ENCODE measurements at places on chromosomes 3 and 15.

DNA sequence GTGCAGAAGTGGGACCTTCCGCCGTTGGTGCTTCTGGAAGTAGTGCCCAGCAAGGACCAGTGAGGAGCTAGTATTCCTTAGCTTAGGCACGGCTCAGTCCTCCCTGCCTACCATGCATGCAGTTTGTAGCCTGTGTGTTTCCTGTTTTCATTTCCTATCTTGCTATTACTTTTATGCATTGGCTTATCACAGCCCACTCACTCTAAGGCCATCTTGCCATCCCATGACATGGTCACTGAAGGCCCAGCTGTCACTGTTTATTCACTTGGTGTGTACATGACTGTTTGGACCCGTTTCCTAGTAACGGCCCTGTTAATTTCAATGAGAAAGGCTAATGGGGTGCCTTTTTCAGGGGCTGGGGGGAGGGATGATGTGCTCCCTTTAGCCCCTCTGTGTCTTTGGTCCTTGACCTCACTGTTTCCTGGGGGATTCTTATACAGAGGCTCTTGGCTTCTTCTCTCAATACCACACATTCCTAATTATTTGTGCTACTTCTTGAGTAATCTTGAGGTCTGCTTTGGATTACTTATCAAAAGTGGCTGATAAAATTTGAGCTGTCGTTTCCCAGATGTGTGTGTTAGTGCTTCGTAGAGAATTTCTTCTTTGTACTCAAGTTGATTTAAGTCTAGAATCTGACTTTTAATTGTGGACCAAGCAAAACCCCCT lies 24.5 kb upstream of the TRAK1 start:
- DNase-seq, result no peak

DNA sequence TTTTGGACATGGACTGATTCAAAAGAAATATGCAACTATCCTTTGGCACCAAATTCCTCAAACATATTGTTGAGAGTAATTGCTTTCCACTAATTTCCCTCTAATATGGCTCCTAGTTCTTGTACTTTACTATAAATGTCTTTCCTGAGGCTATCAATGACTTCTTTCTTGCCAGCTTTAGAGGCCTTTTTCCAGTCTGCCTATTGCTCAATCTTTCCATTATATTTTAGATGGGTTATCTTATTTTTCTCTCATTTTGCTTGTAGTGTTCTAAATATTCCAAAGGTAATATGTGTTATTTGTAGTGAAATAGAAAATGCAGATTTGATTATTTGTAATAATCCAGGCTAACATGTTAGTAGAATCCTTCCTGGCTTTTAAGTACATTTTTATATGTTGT lies 11.5 kb upstream of the TEX9 start:
- no peak for DNase-seq

DNA sequence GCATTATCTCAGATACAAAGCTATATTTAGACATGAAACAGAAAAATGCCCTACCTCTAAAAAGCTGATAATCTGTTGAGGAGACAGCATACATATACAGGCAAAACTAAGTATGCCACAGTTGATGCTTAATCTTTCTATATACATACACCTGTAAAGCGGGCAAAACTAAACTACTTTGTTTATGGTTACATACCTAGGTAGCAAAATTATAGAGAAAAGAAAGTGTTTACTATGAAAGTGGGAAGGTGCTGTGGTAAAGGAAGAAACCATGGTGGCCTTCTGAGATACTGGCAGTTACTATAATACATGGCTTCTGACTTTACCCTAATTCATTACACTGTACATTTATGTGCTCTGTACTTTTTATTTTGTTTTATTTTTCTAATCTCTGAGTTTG lies 36.0 kb upstream of the NR1I2 start:
- no peak for DNase-seq

- no peak for DNase-seq
These were observed 189.9 kb upstream of the TSC22D2 start for GRCh38 chr3:150218236-150218635.

- no peak for DNase-seq
These were observed 200.6 kb downstream of the SEMA6D start for GRCh38 chr15:47917881-47918280.

DNA sequence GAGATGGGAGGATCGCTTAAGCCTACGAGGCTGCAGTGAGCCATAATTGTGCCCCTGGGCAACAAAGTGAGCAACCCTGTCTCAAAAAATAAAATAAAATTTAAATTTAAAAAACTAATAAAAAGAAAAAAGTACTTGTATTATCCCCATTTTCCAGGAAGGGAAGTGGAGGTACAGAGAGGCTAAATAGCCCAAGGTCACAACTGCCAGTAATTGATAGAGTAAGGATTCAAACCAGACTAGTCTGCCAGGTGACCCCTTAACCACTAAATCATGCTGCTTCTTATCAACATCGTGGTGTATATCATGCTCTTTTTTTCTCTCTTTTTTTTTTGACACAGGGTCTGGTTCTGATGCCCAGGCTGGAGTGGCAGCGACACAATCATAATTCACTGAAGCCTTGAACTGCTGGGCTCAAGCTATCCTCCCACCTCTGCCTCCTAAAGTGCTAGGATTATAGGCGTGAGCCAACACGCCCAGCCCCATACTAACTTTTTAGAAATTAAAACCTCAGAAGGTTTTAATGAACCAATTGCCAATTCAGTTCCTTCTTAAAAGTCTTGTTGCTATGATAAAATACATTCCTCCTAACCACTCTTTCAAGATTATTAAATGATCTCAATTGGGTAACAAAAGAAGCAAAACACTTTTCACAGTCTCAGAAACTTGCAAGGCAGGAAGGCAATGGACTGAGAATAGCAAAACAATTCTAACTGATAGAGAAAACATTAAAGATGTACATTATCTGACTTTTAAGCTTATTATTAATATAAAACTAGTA lies 30.5 kb downstream of the HERC1 start:
- no peak for DNase-seq

DNA sequence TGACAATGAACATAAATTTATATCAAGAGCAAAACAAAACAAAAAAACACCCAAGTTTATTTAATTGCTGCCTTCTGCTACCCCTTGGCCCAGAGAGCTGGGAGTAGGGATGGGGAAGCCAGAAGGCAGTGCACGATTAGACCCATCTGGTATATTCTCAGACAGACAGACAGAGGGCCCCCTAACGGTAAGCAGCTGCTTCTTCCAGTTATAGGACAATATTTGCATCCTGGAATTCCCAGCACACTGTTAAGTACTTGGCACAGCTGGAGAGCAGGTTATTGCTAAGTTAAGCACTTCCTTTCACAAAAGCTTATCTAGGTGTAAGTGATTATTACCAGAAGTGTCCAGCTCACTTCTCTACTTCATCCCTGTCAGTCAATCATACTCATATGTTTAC lies 39.3 kb downstream of the C2CD4B start:
- DNase-seq, result no peak

GRCh38 chr3:124097362-124098131 lies 105.6 kb upstream of the ROPN1 start:
- DNase-seq, result no peak

GRCh38 chr15:69784798-69785566 lies 312.7 kb downstream of the TLE3 start:
- no peak for DNase-seq

DNA sequence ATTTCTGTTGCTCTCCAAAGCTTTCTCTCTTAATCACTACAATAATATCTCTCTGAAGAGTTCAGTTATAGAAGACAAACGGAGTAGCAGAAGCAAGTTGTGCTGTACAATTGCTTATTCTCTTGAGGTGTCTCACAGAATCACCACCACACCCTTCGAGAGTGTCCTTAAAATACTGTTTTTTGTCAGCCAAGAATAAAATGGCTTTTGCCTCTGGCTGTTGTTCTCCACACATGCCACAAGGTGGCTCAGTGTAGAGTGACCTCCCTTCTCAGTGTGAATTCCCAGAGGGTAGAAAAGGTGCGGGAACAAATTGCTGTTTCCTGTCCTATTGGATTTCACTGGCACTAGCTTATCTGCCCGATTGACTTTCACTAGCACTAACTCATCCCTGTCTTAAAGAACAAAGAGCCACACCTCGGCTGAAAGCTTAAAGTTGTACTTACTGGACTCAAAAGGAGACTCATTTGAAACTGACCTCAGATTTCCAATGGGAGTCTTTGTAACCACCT lies 134.2 kb upstream of the SATB1 start:
- peak; percentile 28 for DNase-seq

DNA sequence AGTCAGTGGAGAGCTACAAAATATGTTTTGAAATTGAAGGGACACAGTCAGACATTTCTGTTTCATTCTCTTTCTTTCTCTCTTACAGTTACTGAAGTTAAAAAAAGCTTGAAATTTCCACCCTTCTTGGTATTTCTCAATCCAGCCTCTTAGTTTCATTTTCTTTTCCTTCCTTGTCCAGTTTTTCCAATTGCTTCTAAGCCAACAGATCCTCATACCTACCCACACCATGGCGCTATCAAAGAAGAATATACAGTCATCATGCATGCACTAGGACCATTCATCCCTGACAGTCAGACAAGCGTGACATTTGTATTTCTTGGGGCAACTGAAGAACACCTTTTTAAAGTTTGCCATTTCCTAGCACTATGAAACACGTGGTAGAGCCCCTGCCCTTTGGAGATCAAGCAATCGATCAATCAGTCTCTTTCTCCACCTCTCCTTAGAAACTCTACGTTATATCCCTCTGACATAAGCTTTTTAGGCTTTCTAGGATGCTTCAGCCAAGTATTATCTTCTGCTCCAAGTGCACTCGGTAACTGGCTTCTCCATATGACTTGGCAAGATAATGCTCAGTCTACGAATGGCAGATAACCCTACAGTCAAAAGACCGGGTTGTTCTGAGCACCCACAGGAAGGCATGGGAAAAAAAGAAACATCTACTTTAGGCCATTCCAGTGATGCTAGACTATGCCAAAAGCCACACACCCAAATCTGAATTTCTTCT lies 65.4 kb downstream of the FBN1 start:
- no peak for DNase-seq

DNA sequence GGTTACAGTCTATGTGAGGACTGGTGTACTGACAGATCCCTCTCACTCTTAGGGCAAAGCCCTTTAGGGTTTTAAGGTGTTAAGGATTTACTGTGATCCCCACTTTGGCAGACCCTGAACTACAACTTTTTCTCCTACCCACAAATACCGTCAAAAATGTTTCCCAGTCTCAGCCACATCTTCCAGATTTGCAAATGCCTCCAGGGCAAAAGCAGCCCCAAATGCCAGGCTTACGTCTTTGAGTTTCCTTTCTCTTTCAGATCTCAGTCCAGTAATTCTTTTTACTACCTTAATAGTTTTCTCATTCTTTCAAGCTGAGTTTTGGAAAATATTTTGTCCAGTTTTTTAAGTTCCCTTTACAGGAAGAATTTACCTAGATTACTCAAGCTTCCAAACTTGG lies 13.4 kb upstream of the ITGA11 start:
- DNase-seq, result no peak

DNA sequence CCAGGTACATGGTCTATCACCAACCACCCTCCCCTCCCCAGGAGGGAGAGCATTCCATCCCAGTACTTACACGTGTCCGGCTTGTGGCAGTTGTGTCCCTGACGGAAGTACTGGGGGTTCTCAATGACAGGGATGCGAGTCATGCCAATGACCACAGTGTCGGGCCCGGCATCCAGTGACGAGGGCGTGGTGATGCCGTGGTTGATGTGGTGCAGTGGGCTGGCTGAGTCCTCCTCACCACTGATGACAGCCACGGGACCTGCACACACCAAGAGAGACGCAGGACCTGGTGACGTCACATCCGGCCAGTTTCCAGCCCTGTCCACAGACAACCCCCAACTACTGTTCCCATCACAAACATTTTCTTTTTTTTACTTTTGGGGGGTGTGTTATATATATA lies 223.8 kb downstream of the NTRK3 start:
- no peak for DNase-seq

DNA sequence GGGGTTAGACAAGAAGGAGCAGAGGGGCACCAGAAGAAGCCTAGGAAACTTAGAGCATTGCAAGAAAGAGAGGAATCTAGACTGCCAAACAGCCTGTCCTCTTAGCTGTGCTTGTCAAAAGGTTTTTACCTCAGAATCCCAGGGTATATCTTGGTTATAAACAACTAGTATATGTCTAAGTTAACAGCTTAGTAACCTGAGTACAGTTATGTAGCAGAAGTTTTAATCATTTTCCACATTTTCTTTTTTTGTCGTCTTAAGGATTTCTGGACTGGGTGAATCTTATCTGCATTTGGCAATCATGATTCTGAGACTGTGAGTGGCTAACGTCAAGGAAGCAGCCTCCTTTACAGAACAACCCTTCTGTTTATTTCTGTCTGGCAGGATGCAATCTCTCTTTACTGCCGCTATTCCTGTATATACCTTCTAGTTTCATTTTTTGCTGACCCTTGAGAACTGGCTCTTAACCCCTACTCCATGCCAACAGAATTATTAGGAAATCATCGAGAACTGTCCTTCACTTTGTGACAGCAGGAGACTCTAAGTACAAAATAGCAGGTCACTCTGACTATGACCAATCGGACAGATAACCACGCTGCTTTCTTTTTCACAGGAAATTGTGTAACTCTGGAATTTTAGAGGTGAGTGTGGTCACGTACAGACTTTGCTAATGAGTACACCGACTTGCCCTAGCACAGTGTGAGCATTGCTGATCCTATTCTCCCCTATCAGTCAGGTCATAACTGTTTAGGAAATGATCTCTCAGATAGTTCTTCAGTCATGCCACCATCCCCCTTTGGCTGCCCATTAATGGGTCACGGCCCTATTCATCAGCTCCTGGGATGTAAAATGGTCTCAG lies 3.3 kb upstream of the CP start:
- DNase-seq, result peak; percentile 21

DNA sequence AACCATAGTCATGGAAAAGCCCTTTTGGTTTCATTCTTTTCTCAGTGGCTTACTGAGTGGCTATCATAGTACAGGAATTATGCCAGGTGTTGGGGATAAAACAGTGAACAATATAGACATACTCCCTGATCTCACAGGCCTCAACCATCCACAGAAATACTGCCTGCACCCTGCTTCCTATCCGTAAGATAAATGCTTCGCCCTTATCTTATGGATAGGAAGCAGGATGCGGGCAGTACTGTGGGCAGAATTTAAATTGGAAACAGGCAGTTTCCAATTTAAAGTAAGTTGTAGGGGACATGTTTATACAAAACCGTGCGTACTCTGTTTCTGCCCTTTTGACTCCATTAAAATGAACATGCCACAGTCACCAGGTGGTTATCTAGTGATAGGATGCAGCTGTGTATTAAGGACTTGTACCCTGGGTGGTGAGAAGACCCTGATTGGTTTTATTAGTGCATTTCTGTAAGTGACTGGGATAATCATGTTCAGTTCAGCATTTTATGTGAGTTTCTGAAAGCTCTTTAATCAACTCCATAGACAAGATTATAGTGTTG lies 141.8 kb upstream of the BHLHE40 start:
- no peak for DNase-seq

- no peak for DNase-seq
These were observed 263.4 kb downstream of the TLE3 start for GRCh38 chr15:69834267-69834666.

- DNase-seq, result no peak
These were observed 194.8 kb upstream of the RGMA start for GRCh38 chr15:93283854-93284253.

GRCh38 chr3:149247929-149248691 lies 26.5 kb upstream of the CP start:
- DNase-seq, result peak; percentile 13

All from stimulated activated CD8-positive, alpha-beta memory T cell treated with anti-CD3 and anti-CD28 coated beads, Interleukin-7, amount 100 ng/mL, for 48 hours (primary cell).